ENCODE measurements at places on chromosomes 3 and 15.

GRCh38 chr3:176906046-176906905 lies 291.0 kb downstream of the TBL1XR1 start:
- DNase-seq, result peak; percentile 62

DNA sequence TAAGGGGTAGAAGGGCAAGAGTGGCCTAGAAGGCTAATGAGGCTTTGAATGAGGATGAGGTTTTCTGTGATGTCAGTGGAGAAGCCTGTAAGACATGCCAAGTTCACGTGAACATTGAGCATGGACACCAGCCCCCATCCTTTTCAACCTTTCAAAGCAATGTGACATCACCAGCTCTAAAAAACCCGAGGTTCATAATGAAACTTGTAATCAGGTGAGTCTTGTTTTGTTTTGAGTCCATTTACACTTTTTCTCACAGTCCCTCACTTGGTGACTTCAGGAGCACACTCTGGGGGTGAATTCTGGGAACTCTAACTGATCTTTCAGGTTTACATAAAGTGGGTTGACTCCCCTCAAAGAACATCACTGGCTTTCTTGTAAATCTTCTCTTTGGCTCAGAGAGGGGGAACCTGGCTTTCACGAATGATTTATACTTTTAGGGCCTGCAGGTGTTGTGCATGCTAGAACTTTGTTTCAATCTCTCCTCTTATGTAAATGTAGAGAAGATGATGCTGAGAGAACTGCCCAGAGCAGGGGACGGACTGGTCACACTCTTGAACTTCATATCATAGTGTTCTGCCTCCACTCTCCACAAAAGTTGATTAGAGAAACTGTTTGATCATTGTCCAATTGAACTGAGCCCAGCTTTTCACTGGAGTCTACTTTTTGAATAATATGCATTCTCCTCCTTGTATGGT lies 224.7 kb upstream of the SATB1 start:
- no peak for DNase-seq

- no peak for DNase-seq
Observed at GRCh38 chr3:184351511-184352148, 9.8 kb downstream of the CLCN2 start.

GRCh38 chr3:48528754-48529153 lies 24.8 kb upstream of the SHISA5 start:
- DNase-seq, result no peak

DNA sequence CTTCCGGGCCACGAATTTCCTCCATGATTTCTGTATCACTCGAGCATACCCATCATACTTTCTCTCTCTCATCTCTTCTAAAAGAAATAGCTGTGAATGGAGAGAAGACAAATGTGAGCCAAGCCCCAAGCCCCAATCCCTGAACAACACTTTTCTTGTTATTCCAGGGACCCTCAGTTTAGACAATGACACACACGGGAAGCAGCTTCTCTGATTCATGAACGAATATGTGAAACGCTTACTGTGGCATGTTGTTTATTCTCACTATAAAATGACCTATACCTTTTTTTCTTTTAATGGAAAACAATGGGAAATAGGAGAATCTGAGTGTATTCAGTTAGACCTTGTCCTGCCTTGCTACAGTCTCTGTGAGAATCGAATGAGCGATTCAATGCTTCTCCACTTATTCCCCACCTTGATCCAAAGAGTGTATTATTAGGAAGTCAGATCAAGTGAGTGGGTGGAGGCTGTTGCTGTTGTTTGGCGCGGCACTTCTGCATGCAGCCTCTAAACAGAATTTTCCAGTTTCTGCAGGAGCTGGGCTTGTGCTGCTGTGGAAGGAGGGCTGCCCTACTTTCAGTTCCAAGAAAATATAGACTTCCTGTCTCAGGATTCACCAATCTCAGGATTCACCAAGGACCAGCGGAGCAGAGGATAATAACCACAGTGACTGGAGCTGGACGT lies 32.4 kb upstream of the LDHAL6B start:
- DNase-seq, result no peak

DNA sequence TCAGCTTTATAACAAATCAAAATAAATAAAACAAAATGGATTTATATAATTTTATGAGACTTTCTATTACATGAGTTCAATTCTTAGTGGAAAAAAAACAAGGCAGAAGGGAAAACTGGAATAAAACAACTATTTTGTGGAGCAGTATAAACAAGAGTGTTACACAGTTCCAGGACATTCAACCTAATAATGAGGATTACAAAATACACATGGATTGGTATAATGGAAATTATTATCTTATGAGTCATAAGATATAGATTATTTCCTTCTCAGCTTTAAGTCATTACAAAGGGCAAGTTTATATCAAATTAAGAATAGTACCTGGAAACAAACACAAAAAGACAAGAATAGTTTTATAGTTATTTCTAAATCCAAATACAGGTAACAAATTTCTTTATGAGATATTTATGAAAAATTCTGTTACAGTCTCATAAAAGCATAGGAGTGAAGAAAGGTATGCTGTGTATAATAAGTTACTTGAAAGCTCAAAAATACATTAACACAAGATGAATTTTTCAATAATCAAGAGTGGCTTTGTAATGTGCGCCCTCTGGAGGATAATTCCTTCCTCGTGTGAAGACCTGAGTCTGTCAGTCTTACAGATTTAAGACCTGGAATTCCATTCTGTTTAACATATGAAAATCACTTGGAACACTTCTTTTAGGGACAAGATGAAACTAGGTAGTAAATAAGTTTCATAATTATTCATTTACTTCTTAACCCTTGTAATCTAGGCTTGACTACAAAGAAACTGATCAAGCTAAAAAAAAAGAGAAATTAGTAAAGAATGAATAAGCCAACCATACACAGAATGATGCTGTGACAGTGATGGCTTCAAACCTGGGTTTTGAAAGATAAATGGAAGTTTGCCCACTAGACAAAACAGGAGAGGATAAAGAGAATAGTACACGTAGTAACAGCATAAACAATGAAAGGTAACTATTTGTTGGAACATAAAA lies 9.5 kb downstream of the COPS2 start:
- DNase-seq, result peak; percentile 69

Data from EL (cell line).